Activated CD4-positive, alpha-beta T cell treated with anti-CD3 and anti-CD28 coated beads for 36 hours (primary cell): ENCODE measurements at places on chromosomes 3 and 15. TPM values are rescaled to one million over a fixed set of nuclear protein-coding genes. Genes with fewer than 3 reads are reported as not detected.
A peak's percentile ranks its signal among the peaks of the same experiment; 100 is the strongest.

DNA sequence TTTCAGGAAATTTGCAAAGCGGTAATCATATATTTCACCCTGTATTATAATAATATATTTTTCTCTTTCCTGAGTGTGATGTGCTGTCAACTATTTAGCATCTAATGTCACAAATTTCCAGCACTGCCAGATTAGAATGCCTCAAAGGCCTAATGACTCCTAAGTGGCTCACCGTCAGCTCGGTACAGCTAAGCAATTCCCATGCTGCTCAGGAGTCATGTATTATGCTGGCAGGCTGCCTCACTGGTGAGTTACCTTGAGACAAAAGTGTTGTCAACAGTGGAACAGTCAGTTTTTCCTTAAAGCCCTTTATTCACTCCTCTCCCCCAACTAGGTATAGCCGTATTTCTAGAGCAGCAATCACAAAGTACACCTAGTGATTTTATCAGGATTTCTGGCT is 83.6 kb downstream of the NSUN3 start:
- no peak for DNase-seq
- no peak overlapping the region for H3K4me3 ChIP-seq
- H3K27me3 ChIP-seq: peaks cover 9% of the 10 kb centered on the region

DNA sequence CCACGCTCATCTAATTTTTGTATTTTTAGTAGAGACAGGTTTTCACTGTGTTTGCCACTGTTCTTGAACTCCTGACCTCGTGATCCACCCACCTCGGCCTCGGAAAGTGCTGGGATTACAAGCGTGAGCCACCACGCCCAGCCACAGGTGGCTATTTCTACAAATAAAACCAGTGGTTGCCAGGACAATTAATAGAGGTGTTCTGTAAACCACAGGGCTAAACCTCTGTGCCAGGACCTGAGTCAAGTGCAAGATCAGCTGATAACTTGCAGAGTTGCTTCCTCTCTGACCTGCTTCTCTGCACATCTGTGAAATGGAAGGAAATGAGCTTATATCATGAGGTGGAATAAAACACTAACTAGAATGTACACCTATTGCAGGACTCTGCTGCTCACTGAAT is 72.8 kb downstream of the CD200R1L start:
- no peak overlapping the region for H3K4me3 ChIP-seq
- no peaks in the 10 kb centered on the region for H3K27me3 ChIP-seq
- H3K36me3 ChIP-seq: no peaks in the 10 kb centered on the region
- peak; percentile 22 for DNase-seq

GRCh38 chr15:93247466-93248121 is 158.6 kb upstream of the RGMA start:
- peak; percentile 24 for DNase-seq
- peaks cover 5% of the 10 kb centered on the region for H3K27me3 ChIP-seq
- no peak overlapping the region for H3K27ac ChIP-seq
- no peak overlapping the region for H3K4me3 ChIP-seq
- no peaks in the 10 kb centered on the region for H3K36me3 ChIP-seq
- peaks cover 5% of the 10 kb centered on the region for H3K4me1 ChIP-seq

GRCh38 chr3:22360164-22360563 is 609.2 kb upstream of the ZNF385D start:
- H3K27ac ChIP-seq: no peak overlapping the region
- no peaks in the 10 kb centered on the region for H3K36me3 ChIP-seq
- no peaks in the 10 kb centered on the region for H3K27me3 ChIP-seq
- no peaks in the 10 kb centered on the region for H3K4me1 ChIP-seq
- DNase-seq: no peak
- H3K4me3 ChIP-seq: no peak overlapping the region

- no peaks in the 10 kb centered on the region for H3K36me3 ChIP-seq
- H3K4me3 ChIP-seq: no peak overlapping the region
- no peak for DNase-seq
- H3K4me1 ChIP-seq: no peaks in the 10 kb centered on the region
- no peak overlapping the region for H3K27ac ChIP-seq
Observed at GRCh38 chr3:180802837-180803236, 109.6 kb upstream of the FXR1 start.

- no peak overlapping the region for H3K27ac ChIP-seq
- H3K4me3 ChIP-seq: no peak overlapping the region
- DNase-seq: no peak
- H3K27me3 ChIP-seq: peaks cover 6% of the 10 kb centered on the region
- H3K36me3 ChIP-seq: no peaks in the 10 kb centered on the region
Observed at GRCh38 chr15:90159213-90159612, 41.9 kb upstream of the SEMA4B start.

CYP8B1 gene
- not detected for total RNA-seq
